ENCODE measurements at places on chromosomes 5 and 9.

DNA sequence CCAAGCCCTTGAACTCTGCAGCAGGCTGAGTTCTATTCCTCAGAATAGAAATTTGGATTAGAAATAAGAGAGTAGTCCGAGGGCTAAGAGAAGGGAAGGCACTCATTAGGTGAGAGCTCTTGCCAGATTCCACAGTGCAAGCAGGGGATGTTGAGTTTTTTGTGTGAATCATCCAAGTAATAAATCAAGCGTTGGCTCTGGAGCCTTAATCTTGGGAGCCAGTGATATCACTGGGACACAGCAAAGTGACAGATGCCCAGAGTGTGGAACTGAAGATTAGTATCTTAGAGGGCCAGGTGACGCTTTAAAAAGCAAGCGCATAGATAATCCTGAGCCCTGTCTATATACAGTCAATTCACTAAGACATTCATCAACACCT is 60.3 kb downstream of the FOXD1 start:
- DNase-seq, result no peak

GRCh38 chr9:110762783-110763182 is 94.2 kb downstream of the MUSK start:
- no peak for DNase-seq

- DNase-seq, result no peak
Observed at GRCh38 chr5:80959768-80960442, at the start of gene RASGRF2. RASGRF2 (plus strand) TSS chr5:80960363; CDS start chr5:80960739, 376 bp downstream.

DNA sequence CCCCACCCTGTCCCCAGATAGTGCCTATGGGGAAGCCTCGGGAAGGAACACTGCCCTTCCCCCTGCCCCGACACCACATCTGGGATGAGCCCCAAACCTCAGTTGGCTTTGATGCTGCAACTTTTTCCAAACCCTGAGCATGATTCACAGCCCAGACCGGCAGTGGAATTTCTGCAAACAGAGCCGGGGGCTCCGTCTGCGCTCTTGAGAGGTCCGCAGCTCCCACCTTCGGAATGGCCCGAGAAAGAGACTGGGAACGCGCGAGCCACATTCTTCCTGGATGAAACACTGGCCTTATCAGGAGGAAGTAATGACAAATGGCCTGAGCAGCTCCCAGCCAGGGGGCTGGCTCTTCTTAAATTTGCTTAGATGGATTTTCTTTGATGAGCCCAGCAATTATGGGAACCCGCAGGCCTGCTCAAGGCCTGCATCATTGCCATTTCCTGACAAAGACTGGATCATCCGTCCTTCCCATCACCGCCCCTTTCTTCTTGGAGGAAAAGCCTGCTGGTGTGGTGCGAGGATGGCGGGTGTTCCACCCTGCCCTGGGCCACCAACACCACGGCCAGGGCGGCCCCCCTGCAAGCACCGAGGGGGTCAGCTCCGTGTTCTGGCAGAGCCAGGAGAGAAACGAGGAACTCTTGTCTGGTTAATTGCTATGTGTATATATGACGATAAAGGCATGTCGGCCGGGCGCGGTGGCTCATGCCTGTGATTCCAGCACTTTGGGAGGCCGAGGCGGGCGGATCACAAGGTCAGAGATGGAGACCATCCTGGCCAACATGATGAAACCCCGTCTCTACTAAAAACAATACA is 38.8 kb upstream of the COL5A1 start:
- DNase-seq, result no peak

GRCh38 chr9:7597716-7598115 is 201.9 kb downstream of the DMAC1 start:
- no peak for DNase-seq

DNA sequence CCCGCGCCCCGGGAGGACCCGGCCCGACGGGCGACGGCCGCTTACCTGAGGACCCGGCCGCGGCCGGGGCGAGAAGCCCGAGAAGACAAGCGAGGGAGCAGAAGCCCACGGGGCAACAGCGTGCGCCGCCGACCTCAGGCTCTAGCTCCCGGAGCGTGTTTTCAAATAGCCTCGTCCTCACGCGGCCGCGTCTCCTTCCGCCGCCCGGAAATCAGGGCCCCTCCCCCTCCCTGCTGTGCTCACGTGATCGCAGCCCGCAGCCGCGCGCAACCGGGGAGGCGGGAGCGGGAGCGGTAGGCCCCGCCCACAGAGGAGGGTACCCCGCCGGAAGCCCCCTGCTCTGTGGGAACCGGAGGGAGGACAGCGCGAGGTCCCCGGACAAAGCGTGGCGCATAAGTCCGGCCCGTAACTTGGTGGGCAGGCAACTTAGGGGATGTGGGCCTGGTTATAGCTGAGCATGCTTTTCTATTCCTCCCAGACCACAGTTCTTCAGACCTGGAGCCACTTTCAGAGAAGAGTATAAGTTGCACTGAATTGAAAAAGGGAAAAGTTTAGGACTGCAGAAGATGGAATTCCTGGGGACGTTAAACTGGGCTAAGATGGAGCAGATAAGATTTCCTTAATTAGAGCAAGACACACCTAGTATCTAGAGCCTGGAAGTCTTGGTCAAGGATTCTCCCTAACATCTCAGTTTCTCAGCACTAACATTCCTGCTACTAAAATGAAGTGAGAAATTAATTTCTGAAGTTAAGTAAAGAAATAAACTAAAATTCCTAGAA is at the start of gene TEX10:
TEX10 (minus strand) TSS at position 216 of the 779 bp plus-strand sequence. CDS start 3,579 bp downstream, outside the sequence.
- peak; percentile 65 for DNase-seq

- no peak for DNase-seq
Observed at GRCh38 chr9:6917162-6917561, 159.4 kb downstream of the KDM4C start.

DNA sequence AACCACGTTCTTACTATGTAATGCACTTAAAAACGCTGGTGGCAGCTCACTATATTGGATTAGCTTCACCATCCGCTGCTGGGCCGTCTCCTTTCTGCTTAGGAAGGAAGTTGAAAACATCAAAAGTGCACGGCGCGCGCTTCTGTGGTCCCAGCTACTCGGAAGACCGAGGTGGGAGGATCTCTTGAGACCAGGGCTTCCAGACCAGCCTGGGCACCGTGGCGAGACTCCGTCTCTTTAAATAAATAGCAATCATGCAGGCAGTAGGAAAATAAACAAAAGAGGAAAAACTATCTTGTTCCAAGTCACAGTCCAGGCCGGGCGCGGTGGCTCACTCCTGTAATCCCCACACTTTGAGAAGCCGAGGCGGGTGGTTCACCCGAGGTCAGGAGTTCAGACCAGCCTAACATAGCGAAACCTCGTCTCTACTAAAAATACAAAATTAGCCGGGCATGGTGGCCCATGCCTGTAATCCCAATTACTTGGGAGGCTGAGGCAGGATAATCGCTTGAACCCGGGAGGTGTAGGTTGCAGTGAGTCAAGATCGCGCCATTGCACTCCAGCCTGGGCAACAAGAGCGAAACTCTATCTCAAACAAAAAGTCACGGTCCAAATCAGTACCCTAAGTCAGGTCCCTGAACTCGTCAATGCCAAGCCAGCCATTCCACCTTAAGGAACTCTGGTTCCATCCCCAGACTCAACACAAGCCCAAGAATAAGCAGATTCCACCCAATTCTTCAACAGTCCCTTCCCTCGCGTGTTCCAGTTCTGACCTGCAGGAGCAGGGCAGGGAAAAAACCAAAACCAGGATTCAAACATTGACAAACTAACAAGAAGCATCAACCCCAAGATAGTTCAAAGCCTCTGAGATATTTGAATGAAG is 1.0 kb upstream of the GOLGA1 start:
- peak; percentile 26 for DNase-seq
